CD8-positive, alpha-beta memory T cell (primary cell): ENCODE measurements at places on chromosomes 12 and 14.

GRCh38 chr14:20997564-20997963, 1.5 kb upstream of the SLC39A2 start:
- no peak overlapping the region for H3K27ac ChIP-seq
- H3K27me3 ChIP-seq, result no peaks in the 10 kb centered on the region
- peaks cover 7% of the 10 kb centered on the region for H3K4me1 ChIP-seq
- DNase-seq, result no peak

DNA sequence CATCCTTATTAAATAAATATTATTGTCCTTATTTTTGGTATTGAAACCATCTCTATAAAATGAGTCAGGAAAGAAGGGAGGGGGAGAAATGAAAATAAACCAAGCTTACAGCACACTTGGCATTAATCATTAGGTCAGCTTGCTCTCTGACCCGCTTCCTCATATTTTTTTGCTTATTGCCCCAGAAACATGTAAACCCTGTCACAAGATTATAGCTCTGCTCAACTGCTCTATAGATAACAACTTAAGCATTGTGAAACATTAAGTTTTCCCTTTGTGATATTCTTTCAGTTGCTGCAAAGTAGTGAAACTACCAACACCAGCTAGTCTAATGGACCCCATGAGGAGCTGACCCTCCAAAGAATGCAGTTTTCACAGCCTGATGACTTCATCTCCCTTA, 819.5 kb downstream of the SLC16A7 start:
- H3K4me3 ChIP-seq, result no peak overlapping the region
- no peaks in the 10 kb centered on the region for H3K4me1 ChIP-seq
- no peaks in the 10 kb centered on the region for H3K36me3 ChIP-seq
- no peak for DNase-seq
- no peak overlapping the region for H3K27ac ChIP-seq

DNA sequence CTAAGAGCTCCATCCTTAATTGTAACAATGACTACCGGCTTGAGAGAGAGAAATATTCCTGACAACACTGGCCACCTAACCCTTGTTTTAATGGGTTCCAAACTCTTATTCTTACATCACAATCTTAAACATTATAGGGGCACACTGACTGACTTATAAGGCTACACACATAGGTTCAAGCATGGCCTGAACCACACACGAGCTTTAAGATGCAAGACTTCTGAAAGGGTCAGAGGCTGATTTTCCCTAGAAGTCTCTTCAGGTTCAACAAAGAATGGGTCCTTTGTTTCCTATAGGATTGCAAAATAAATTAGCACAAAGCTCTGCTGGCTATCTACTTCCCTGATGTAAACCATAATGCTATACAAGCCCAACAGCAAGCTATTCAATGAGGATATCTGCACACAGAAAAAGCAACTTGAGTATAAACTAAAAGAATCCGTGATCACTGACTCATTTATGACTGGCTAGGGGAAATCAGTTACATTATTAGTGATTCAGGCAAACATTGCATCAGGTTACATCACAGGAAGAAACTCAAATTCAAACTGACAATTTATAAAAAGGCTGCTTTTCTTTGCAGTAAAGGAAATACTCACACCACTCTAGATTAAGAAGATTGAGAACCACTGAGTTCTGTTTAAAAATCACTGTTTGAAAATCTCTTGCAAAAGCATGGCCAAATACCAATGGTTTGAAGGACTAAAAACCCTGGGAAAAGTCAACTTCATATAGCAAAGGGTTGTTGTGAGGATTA, 8.5 kb downstream of the BTG1 start:
- no peak for DNase-seq
- no peaks in the 10 kb centered on the region for H3K27me3 ChIP-seq
- H3K36me3 ChIP-seq, result peaks cover 23% of the 10 kb centered on the region
- peak overlapping the region; percentile 40 for H3K27ac ChIP-seq
- H3K4me1 ChIP-seq, result peaks cover 47% of the 10 kb centered on the region
- peak overlapping the region; percentile 98 for H3K4me3 ChIP-seq

GRCh38 chr12:450438-450837, 9.3 kb upstream of the B4GALNT3 start:
- H3K4me1 ChIP-seq, result no peaks in the 10 kb centered on the region
- no peaks in the 10 kb centered on the region for H3K36me3 ChIP-seq
- no peak for DNase-seq
- no peak overlapping the region for H3K4me3 ChIP-seq
- H3K27me3 ChIP-seq, result no peaks in the 10 kb centered on the region
- H3K27ac ChIP-seq, result no peak overlapping the region

GRCh38 chr12:47894068-47894467, 10.7 kb downstream of the VDR start:
- DNase-seq, result no peak
- H3K27ac ChIP-seq, result no peak overlapping the region
- no peaks in the 10 kb centered on the region for H3K36me3 ChIP-seq
- H3K4me3 ChIP-seq, result no peak overlapping the region
- H3K27me3 ChIP-seq, result no peaks in the 10 kb centered on the region

GRCh38 chr12:114395755-114396152, 10.2 kb downstream of the TBX5 start:
- H3K27ac ChIP-seq, result no peak overlapping the region
- H3K36me3 ChIP-seq, result no peaks in the 10 kb centered on the region
- no peak for DNase-seq
- no peaks in the 10 kb centered on the region for H3K4me1 ChIP-seq

DNA sequence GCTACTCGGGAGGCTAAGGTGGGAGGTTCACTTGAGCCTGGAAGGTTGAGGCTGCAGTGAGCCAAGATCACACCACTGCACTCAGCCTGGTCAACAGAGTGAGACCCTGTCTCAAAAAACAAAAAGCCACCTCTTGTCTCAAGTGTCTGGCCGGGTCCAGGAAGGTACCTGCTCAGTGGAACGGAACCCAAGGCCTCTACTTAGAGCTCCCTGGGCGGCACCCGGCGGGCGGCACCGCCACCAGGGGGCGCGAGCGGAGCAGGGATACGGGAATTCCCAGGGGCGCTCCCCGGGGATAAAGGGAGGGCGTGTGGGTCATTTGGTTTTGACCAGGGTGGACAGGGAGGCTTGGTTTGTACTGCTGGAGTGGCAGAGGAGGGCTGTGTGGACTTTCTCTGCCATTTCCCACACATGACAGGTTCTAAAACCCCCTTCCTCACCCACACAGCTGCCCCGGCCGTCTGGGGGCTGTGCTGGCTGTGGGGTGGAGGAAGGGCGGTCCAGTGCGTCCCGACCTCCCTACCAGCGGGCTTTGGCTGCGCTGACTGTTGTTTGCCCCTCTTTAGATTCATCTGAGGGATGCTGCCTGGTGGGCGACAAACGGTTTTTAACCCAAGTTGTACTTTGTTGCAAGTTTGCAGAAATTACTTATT, 91.4 kb downstream of the SETD3 start:
- peaks cover 8% of the 10 kb centered on the region for H3K4me1 ChIP-seq
- H3K27ac ChIP-seq, result no peak overlapping the region
- H3K36me3 ChIP-seq, result no peaks in the 10 kb centered on the region
- H3K27me3 ChIP-seq, result peaks cover 3% of the 10 kb centered on the region

DNA sequence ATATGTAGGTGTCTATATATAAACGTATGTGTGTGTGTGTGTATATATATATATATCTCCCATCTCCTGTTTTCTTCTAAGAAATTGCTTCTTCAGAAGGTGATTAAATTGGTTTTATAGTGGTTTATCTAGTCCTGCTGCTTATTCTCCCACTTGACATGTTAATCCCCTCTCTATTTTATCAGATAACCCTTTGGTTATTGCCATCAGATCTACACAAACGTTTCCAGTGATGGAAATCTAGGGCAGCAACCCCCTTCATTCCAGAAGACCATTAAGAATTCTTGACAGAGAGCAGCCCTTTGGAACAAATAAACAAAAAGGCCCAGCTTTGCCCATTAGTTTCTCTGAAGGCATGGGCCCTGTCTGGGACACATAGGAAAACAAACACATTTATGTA, 34.2 kb upstream of the YARS2 start:
- no peaks in the 10 kb centered on the region for H3K27me3 ChIP-seq
- H3K27ac ChIP-seq, result no peak overlapping the region
- no peaks in the 10 kb centered on the region for H3K4me1 ChIP-seq
- H3K36me3 ChIP-seq, result no peaks in the 10 kb centered on the region
- DNase-seq, result no peak
- H3K4me3 ChIP-seq, result no peak overlapping the region

GRCh38 chr12:104637604-104638003, 180.9 kb downstream of the CHST11 start:
- no peaks in the 10 kb centered on the region for H3K36me3 ChIP-seq
- H3K27me3 ChIP-seq, result no peaks in the 10 kb centered on the region
- H3K27ac ChIP-seq, result no peak overlapping the region

GRCh38 chr12:115667116-115667515, 610.4 kb downstream of the MED13L start:
- H3K36me3 ChIP-seq, result no peaks in the 10 kb centered on the region

GRCh38 chr14:103260629-103261124, 73.4 kb upstream of the EIF5 start:
- H3K36me3 ChIP-seq, result no peaks in the 10 kb centered on the region
- no peaks in the 10 kb centered on the region for H3K4me1 ChIP-seq
- H3K27me3 ChIP-seq, result no peaks in the 10 kb centered on the region
- H3K27ac ChIP-seq, result no peak overlapping the region
- no peak overlapping the region for H3K4me3 ChIP-seq
- DNase-seq, result no peak

GRCh38 chr12:46886541-46887041, 60.8 kb upstream of the SLC38A4 start:
- no peak overlapping the region for H3K27ac ChIP-seq
- no peaks in the 10 kb centered on the region for H3K27me3 ChIP-seq
- DNase-seq, result no peak
- no peaks in the 10 kb centered on the region for H3K4me1 ChIP-seq

DNA sequence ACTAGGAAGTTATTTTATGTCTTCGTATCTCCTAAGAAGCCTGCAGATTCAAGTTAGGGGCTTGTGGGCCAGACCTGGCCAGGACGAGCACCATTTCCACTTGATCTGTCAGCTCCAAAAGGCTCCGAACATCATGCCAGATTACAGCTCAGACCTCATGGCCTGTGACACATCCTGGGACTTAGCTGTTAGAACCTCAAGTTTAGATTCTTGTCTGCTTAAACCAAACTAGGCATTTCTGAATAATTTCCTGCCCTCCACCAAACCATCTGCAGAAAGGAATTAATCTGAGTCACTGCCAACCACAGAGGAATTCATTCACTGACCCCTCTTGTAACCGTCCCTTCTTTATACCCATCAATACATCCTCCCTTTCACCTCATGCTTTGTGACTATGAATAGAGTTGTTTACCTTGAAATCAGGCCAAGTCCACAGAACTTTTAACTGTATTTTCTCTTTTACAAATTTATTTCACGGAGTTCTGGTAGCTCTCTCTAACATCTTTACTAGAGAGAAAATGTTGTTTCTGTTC, 120.3 kb downstream of the FBXL14 start:
- no peaks in the 10 kb centered on the region for H3K36me3 ChIP-seq
- no peak overlapping the region for H3K4me3 ChIP-seq
- no peaks in the 10 kb centered on the region for H3K27me3 ChIP-seq
- peaks cover 20% of the 10 kb centered on the region for H3K4me1 ChIP-seq

DNA sequence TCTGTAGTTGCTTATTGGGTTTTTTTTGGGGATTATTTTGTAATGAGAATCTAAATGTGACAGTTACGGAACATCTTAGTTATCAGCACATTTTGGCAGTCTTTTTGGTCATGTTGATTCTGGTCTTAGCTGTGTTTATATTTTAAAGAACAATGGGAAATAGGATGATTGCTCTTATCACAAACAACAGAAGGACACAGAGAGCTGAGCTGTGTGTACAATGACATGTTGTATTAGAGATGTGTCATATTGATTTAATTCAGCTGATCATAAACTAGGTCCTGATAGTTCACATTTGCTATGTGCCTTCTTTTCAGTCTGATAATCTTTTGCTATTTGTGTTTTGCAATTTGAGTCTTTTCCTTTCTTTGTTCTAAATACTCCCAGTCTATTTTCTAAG, 781.7 kb downstream of the TRHDE start:
- no peak overlapping the region for H3K4me3 ChIP-seq
- H3K27me3 ChIP-seq, result no peaks in the 10 kb centered on the region

DNA sequence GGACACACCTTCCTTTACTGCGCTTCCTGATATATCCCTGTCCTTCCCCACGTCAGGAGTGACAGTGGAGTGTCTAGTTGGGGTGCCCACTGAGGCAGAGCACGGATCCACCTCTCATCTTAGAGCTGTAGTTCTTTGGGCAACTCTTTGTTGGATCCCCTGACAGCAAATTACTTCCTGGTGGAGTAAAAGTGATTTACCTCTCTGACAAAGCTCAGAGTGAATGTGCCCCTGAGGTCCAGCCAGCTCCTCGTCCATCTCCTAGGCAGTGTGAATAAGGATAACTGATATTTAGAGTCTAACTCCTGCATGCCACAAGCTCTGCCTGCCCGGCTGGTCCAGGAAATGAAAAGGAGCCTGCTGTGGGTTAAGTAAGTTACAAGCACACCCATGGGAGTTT, 16.0 kb downstream of the AHSA1 start:
- H3K27ac ChIP-seq, result no peak overlapping the region
- H3K4me1 ChIP-seq, result no peaks in the 10 kb centered on the region
- H3K36me3 ChIP-seq, result no peaks in the 10 kb centered on the region
- no peak overlapping the region for H3K4me3 ChIP-seq

DNA sequence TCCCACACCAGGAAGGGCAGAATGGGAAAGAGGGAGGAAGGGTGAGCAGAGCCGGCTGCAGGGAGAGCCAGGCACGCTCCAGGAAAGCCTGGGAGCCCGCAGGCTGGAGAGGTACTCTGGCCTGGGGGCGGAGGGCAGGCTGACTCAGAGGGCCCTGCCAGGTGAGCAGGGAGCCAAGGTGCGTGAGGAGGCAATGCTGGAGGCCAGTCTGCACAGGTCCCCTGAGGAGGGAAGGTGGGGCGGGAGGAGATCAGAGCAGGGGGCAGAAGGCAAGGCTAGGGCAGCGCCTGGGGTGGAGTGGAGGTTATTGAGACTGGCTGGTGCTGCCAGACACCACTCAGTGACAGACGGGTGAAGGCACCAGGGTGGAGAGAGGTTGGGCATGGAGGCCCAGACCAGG, 385.0 kb downstream of the BCL11B start:
- H3K27ac ChIP-seq, result no peak overlapping the region
- no peaks in the 10 kb centered on the region for H3K27me3 ChIP-seq
- H3K4me1 ChIP-seq, result no peaks in the 10 kb centered on the region
- H3K36me3 ChIP-seq, result no peaks in the 10 kb centered on the region

GRCh38 chr12:122031342-122032216, 9.9 kb downstream of the BCL7A start:
- no peaks in the 10 kb centered on the region for H3K36me3 ChIP-seq
- H3K27ac ChIP-seq, result no peak overlapping the region
- DNase-seq, result peak; percentile 27
- H3K4me3 ChIP-seq, result no peak overlapping the region

- no peak overlapping the region for H3K4me3 ChIP-seq
- no peak for DNase-seq
- no peaks in the 10 kb centered on the region for H3K27me3 ChIP-seq
- H3K4me1 ChIP-seq, result peaks cover 9% of the 10 kb centered on the region
- H3K36me3 ChIP-seq, result peaks cover 26% of the 10 kb centered on the region
- H3K27ac ChIP-seq, result no peak overlapping the region
These were observed 11.3 kb downstream of the MAPK1IP1L start for GRCh38 chr14:55062517-55063351.

GRCh38 chr14:105474483-105475268, at the start of gene CRIP2:
Gene CRIP2 (plus strand): TSS chr14:105474821. CDS start chr14:105474863, 42 bp downstream.
- H3K27me3 ChIP-seq, result no peaks in the 10 kb centered on the region
- H3K36me3 ChIP-seq, result no peaks in the 10 kb centered on the region
- H3K4me1 ChIP-seq, result peaks cover 37% of the 10 kb centered on the region
- peak; percentile 58 for DNase-seq

GRCh38 chr14:57174466-57174865, 94.2 kb downstream of the EXOC5 start:
- no peak for DNase-seq
- H3K27me3 ChIP-seq, result no peaks in the 10 kb centered on the region
- no peak overlapping the region for H3K4me3 ChIP-seq
